ENCODE measurements at places on chromosomes 6 and 20. TPM values are rescaled to one million over a fixed set of nuclear protein-coding genes. Genes with fewer than 3 reads are reported as not detected.

Gene BHLHE23
- not detected for total RNA-seq

DNA sequence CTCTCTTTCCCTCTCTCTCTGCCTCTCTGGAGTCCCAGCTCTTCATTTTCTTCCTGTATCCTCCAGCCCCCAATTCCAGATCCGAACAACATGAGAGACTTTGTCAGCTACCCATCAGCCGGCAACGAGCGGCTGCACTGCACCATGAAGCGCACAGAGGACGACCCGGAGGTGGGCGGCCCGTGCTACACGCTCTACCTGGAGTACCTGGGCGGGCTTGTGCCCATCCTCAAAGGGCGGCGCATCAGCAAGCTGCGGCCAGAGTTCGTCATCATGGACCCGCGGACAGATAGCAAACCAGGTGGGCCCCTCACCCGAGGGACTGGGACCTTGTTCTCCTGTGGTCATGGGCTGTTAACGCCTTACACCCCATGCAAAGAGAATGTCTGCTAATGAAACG is 78.9 kb upstream of the TMEM181 start:
- no peak for DNase-seq
- H3K27me3 ChIP-seq = no peaks in the 10 kb centered on the region
- H3K27ac ChIP-seq = no peak overlapping the region
- H3K36me3 ChIP-seq = no peaks in the 10 kb centered on the region

- H3K27me3 ChIP-seq = no peaks in the 10 kb centered on the region
- peaks cover 25% of the 10 kb centered on the region for H3K36me3 ChIP-seq
- no peak overlapping the region for H3K27ac ChIP-seq
- no peak for DNase-seq
- H3K4me1 ChIP-seq = no peaks in the 10 kb centered on the region
Observed at GRCh38 chr20:1370548-1371110, 22.2 kb downstream of the FKBP1A start.

GRCh38 chr20:45341939-45342854 is 6.0 kb downstream of the SDC4 start:
- no peaks in the 10 kb centered on the region for H3K36me3 ChIP-seq
- H3K27ac ChIP-seq = peak overlapping the region; percentile 82
- no peak for DNase-seq

GRCh38 chr20:14569641-14570040 is 232.2 kb upstream of the FLRT3 start:
- no peaks in the 10 kb centered on the region for H3K4me1 ChIP-seq
- DNase-seq = no peak
- H3K27me3 ChIP-seq = no peaks in the 10 kb centered on the region
- no peaks in the 10 kb centered on the region for H3K36me3 ChIP-seq

DNA sequence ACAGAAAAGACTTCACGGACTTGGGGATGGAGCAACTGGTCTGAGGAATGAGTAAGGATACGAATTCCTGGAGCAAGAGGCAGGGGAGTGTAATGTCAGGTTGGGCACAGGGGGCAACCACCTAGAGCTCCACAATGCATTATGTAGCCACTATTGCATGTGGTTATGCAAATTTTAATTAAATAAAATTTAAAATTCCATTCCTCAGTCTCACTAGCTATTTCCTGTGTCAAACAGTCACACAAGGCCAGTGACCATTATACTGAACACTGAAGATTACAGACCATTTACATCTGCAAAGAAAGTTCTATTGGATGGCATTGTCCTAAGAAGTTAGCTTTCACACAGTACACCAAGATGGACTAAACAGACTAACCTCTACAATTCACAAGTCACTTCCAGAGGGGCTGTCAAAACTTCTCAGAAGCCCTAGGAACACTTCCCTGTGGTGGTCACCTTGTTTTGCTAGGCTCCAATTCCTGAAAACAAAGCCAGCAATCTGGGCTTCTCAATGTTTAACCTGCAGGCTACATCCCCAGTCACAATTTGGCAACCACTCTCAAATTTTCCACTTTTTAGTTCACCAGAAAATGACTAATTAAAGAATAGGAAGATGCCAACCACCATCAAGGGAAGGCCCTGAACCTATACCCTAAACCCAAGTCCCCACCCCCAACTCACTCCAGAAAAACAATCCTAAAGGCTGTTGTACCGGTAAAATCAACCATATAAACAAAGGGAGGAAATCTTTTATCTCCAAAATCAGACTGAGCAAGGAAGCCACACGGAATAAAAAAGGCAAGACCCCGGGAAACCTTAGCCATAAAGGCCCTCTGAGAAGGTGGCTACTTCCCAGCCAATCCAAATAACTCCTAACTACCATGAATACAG is 34.2 kb upstream of the C20orf203 start:
- H3K4me3 ChIP-seq = no peak overlapping the region
- H3K4me1 ChIP-seq = no peaks in the 10 kb centered on the region
- DNase-seq = no peak
- H3K27ac ChIP-seq = no peak overlapping the region
- no peaks in the 10 kb centered on the region for H3K27me3 ChIP-seq
- no peaks in the 10 kb centered on the region for H3K36me3 ChIP-seq

Gene SCUBE3
- 0.05 TPM for total RNA-seq

Gene SYNCRIP
- total RNA-seq = 189 TPM

- DNase-seq = no peak
- no peaks in the 10 kb centered on the region for H3K36me3 ChIP-seq
- H3K27me3 ChIP-seq = no peaks in the 10 kb centered on the region
- no peaks in the 10 kb centered on the region for H3K4me1 ChIP-seq
- no peak overlapping the region for H3K27ac ChIP-seq
Observed at GRCh38 chr6:5044866-5045265, 40.3 kb upstream of the PPP1R3G start.

Gene RIPOR3
- total RNA-seq = 0.22 TPM

DNA sequence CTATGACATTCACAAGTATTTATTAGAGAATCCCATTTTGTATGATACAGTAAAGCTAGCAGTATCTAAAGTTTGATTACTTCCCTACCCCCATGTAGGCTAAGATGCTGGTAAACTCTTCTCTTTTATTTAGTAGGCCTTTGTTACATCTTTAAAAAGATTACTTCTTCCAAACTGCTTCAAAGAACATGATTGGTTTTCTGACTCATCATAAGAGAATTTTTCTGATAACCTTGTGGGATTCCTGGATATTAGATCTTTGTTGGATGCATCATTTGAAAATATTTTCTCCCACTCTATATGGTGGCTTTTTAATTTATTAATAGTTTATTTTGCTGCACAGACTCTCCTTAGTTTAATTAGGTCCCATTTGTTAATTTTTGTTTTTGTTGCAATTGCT is 898.3 kb upstream of the ADGRB3 start:
- no peaks in the 10 kb centered on the region for H3K4me1 ChIP-seq
- H3K36me3 ChIP-seq = no peaks in the 10 kb centered on the region
- DNase-seq = no peak

Gene HMGN4
- 73.8 TPM for total RNA-seq

Gene ZNF512B
- 10.3 TPM for total RNA-seq

- no peaks in the 10 kb centered on the region for H3K27me3 ChIP-seq
- H3K27ac ChIP-seq = no peak overlapping the region
- no peak for DNase-seq
- H3K4me3 ChIP-seq = 0 out of 2 replicates have a peak overlapping the region, but pooled peaks have one; percentile 12
- H3K4me1 ChIP-seq = peaks cover 21% of the 10 kb centered on the region
Observed at GRCh38 chr6:152458648-152459644, 178.2 kb downstream of the SYNE1 start.

DNA sequence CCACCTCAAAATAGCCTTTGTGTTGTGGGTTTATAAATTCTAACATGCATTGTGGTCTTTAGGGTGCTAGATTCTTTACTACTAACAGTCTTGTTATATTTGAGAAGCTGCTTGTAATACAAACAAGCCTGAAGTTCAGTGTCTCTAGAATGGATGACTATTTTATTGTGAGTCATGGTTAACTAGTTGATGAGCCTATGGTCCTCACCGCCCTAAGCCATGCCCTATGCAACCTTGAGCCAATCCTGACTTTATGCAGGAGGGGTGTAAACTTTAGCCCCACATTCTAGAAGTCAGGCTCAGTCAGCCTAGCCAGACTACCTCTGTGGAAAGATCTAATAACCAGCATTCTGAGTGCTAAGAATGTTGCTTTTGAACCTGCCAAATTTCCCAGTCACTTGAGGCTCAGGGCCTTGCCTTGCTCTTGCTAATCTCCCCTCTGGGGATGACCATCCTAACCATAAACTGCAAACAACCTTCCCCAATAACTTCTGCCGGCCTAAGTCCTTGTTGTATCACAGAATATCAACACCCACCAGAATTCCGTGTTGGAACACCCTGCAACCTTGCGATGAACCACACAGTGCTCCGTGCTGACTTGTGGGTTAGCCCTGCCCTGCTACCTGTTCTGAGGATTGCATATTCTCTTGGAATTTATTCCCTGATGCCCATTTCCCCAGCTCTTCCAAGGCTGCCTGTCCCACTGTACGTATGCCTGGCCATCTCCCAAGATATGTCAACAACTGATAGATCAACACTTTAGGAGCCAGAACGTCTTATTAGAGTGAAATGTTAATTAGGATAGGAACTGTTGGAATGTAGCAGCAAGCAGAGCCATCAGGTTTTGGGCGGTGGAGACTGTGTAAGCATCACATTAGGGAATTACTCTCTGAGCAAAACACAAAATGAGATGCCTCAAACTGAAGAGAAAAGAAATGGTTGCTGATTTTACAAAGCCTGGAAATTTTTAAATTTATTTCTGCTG is 71.7 kb upstream of the CEP85L start:
- H3K4me1 ChIP-seq = no peaks in the 10 kb centered on the region
- H3K27ac ChIP-seq = no peak overlapping the region
- H3K27me3 ChIP-seq = no peaks in the 10 kb centered on the region
- H3K36me3 ChIP-seq = no peaks in the 10 kb centered on the region
- no peak overlapping the region for H3K4me3 ChIP-seq
- no peak for DNase-seq

DNA sequence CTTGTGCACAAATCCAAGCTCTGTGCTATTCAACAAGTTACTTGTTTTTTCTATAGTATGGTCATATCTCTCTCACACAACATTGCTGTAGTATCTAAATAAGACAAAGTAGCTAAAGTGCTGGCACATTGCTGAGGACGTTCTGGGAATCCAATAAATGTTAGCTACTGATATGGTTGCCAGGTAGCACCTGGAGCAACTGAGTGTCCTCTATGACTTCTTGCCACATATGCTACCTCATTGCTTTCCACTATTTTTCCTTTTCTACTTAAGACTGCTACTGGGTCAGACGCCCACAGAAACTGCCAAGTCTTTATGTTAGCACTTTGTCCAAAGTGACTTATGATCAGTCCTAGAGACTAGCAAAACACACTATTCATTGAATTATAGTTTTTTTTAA is 85.3 kb downstream of the SYCP2 start:
- peaks cover 35% of the 10 kb centered on the region for H3K27me3 ChIP-seq
- H3K4me3 ChIP-seq = no peak overlapping the region
- no peaks in the 10 kb centered on the region for H3K4me1 ChIP-seq
- H3K36me3 ChIP-seq = no peaks in the 10 kb centered on the region

GRCh38 chr20:51643390-51643789 is 100.9 kb upstream of the NFATC2 start:
- no peaks in the 10 kb centered on the region for H3K27me3 ChIP-seq
- peaks cover 17% of the 10 kb centered on the region for H3K4me1 ChIP-seq
- DNase-seq = no peak
- H3K36me3 ChIP-seq = no peaks in the 10 kb centered on the region

Gene HAO1
- total RNA-seq = 0.12 TPM

Gene VSX1
- not detected for total RNA-seq

Gene CGA
- total RNA-seq = not detected

DNA sequence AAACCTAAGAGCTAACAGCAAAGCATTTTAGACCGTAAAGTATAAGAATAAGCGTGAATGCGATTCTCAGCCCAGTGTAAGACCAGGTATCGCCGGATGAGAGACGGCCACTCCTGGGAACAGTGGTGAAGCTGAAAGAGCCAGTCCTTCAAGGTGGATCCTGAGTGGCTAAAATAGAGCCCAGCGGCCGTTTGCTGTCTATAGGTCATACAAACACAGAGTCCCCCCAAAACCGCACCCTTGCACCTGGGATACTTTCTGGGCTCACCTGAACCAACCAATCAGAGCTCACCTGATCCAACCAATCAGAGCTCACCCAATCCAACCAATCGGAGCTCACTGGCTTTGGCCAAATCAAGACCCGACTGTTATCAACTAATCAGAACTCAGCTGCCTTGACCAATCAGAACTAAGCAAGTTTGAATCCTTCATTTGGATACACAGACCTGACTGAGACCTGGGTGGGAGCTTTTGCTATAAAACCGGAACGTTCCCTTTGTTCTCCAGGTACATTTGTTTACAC is 248.2 kb downstream of the DLL1 start:
- no peaks in the 10 kb centered on the region for H3K27me3 ChIP-seq
- no peaks in the 10 kb centered on the region for H3K4me1 ChIP-seq
- no peak overlapping the region for H3K4me3 ChIP-seq

GRCh38 chr20:17617212-17617867 is 47.5 kb downstream of the DSTN start:
- no peak overlapping the region for H3K4me3 ChIP-seq
- no peaks in the 10 kb centered on the region for H3K4me1 ChIP-seq
- peak; percentile 18 for DNase-seq

- H3K27ac ChIP-seq = no peak overlapping the region
- H3K27me3 ChIP-seq = peaks cover 6% of the 10 kb centered on the region
- no peak overlapping the region for H3K4me3 ChIP-seq
- no peak for DNase-seq
- no peaks in the 10 kb centered on the region for H3K4me1 ChIP-seq
Observed at GRCh38 chr20:37911261-37911660, 8.3 kb downstream of the VSTM2L start.

GRCh38 chr6:32936239-32937152 is 4.3 kb downstream of the HLA-DMB start:
- no peak overlapping the region for H3K27ac ChIP-seq
- H3K27me3 ChIP-seq = no peaks in the 10 kb centered on the region
- H3K4me1 ChIP-seq = peaks cover 11% of the 10 kb centered on the region
- H3K36me3 ChIP-seq = no peaks in the 10 kb centered on the region
- H3K4me3 ChIP-seq = no peak overlapping the region
- DNase-seq = no peak

DNA sequence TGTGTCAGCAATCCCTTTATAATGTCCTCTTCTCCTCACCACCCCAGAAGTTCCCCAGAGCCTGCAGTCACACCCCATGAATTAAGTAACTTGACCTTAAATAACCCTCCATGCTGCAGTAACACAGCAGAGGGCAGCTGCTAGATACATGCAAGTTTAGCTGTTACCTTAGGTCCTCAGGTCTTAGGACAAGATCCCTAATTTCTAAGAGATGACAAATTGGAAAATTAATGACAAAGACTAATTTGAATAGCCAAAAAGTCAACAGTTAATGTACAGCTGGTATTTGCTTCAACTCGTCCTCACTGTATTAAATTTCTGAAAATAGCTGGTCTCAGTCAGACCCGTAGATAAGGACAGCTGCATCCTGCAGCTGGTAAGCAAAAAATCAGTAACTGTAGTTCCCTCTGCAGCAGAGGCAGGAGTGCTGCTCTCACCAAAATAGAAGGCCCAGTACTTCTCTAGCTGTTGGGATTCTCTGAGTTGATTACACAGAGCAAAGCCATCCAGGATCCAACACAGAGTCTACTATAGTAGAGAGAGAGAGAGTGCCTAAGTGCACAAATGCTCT is 62.4 kb downstream of the TNFRSF21 start:
- peaks cover 2% of the 10 kb centered on the region for H3K4me1 ChIP-seq
- H3K4me3 ChIP-seq = no peak overlapping the region
- no peak overlapping the region for H3K27ac ChIP-seq
- no peaks in the 10 kb centered on the region for H3K27me3 ChIP-seq
- H3K36me3 ChIP-seq = peaks cover 1% of the 10 kb centered on the region

Gene TGM2
- total RNA-seq = 6.1 TPM

Gene GTSF1L
- not detected for total RNA-seq

- H3K36me3 ChIP-seq = no peaks in the 10 kb centered on the region
- H3K27me3 ChIP-seq = no peaks in the 10 kb centered on the region
- DNase-seq = no peak
Observed at GRCh38 chr20:34956041-34956458, 382 bp downstream of the MYH7B start.
